ENCODE measurements at places on chromosomes 4 and X.

- DNase-seq: no peak
Measured at GRCh38 chr4:159188646-159189045, 85.8 kb downstream of the RAPGEF2 start.

DNA sequence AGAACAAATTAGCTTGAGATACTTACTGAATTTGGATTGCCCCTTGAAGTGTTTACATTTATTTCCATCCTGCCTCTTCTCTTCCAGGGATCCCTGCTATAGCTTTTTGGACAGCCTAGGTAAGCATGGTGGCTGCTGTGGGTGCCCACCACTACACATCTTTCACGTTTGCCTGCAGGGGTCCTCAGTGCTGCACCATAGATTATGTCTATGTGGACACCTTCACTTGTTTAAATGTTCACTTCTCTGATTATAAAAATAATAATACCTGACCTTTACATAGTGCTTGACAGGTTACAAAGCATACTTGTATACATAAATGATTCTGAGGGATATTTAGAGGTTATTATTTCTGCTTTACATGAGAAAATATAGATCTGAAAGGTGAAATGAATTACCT is 67.9 kb upstream of the SLC4A4 start:
- DNase-seq: no peak

GRCh38 chrX:53086464-53086863 is 4.3 kb downstream of the TSPYL2 start:
- no peak for DNase-seq

- no peak for DNase-seq
Measured at GRCh38 chrX:154731881-154732280, 19.0 kb downstream of the GAB3 start.

- no peak for DNase-seq
Measured at GRCh38 chr4:11471618-11472017, 42.9 kb upstream of the HS3ST1 start.

DNA sequence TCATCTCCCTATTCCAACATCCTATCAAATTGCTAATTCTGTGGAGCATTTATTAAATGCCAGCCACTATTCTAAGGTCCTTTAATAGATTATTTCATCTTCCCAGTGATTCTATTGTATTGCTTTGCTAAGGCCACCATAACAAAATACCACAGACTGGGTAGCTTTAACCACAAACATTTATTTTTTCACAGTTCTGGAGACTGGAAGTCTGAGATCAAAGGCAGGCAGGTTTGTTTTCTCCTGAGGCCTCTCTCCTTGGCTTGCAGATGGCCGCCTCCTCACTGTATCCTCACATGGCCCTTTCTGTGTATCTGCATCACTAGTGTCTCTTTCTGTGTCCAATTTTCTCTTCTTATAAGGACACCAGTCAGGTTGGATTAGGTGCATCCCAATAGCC is 64.5 kb downstream of the CPE start:
- DNase-seq: no peak

GRCh38 chr4:32624943-32625603 is 1904.9 kb downstream of the PCDH7 start:
- no peak for DNase-seq

DNA sequence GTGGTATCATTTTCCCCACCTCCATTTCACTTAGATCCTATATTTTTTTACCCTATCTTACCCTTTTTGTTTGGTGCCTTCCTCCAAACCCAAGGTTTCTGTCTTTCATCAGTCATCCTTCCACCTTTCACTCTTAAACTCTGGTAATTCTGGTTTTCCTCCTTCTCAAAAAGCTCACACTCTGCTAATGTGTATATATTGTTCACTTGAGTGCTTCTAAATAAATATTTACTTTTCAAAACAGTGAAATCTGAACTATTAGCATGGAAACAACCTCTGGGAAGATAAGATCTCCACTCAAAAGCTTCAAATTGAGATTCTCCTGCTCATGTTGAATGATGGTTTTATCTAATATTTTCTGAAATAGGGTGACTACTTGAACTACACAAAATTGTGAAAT is 21.5 kb downstream of the XIAP start:
- DNase-seq: no peak
